ENCODE measurements at places on chromosomes 3 and 15.

- DNase-seq: no peak
These were observed 192.8 kb downstream of the CADM2 start for GRCh38 chr3:85151555-85151954.

- DNase-seq: no peak
These were observed 208.2 kb downstream of the RPLP1 start for GRCh38 chr15:69660658-69661405.

GRCh38 chr3:98521897-98522543 is 682 bp downstream of the CLDND1 start:
- peak; percentile 20 for DNase-seq

GRCh38 chr15:49178497-49178896 is 8.4 kb downstream of the GALK2 start:
- DNase-seq: no peak

- DNase-seq: peak; percentile 29
These were observed 759 bp upstream of the TTBK2 start for GRCh38 chr15:42921342-42921731.

- no peak for DNase-seq
These were observed 83.2 kb downstream of the DZIP3 start for GRCh38 chr3:108672701-108673100.

DNA sequence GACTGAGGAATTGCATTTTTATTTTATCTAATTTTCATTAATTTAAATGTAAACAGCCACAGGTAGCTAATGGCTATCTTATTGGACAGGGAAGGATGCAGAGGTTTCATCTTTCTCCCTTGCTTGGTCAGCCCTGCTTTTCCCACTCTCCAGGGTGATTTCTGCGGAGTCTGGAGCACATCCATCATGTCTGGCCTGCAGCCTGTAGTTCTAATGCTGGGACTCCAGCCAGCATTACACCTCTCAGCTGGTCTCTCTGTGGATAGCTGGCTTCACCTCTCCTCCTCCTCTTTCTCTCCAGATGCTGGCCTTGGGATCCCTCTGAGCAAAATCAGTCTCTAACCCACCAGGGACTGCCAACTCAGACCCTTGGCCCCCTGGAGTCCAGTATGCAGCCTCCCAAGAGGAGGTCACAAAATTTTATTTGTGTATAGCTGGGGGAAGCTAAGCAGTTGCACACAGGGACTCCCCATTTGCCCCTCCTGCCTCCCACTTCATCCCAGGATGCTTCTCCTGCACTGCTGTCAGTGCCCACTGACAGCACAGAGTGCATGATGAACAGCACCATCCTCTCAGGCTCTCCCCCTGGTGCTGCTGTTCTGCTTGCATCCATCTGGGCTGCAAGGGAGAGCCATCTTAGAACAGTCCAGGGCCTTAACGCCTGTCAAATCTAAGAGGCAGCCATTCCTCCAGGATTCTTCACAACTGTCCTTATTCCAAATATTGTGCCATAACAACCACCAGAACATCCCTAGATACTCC is 1.7 kb downstream of the BFSP2 start:
- DNase-seq: no peak

DNA sequence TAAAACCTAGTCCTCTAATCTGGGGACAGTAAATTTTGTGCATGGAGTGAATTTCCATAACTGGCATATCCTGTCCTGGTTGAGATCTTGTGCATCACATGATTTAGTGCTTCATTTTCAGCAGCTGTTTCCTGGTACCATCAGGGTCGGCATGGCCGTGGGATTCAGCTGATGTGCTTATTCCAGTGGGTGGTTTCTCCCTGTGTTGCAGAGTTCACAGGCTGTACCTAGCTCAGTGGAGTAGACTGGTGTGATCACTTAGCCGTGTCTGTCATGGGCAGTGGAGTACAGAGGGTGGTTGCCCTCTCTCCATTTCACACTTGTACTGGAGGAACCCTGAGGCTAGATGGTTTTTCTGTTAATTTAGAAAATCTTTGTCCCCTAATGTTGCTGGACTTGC is 228.5 kb downstream of the PTPRG start:
- DNase-seq: no peak

DNA sequence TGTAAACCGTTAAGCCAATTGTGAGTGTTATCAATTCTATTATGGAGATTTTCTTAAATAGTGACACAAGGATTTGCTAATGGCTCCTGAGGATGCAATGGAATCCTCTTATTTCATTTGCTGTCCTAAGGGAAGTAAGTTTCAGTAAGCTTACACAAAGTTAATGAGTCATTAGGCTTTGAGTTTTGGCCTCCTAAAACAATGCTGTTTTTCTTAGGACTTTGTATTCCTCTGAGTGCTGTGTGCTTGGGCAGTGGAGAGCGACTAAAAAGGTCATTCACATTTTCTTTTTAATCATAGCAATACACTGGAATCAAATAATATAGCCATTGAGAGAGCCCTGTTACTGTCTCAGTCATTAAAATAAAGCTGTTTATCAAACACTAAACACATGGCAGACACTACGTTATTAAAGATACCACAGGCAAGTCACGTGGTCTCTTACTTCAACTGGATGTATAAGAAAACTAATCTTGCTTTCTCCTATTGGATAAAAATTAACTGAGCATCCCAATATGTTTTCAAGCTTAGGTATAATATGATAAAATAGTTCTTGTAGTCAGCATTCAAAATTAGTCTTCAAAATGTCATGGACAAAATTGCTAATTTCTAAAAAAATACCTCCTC is 290.8 kb downstream of the NLGN1 start:
- DNase-seq: no peak

DNA sequence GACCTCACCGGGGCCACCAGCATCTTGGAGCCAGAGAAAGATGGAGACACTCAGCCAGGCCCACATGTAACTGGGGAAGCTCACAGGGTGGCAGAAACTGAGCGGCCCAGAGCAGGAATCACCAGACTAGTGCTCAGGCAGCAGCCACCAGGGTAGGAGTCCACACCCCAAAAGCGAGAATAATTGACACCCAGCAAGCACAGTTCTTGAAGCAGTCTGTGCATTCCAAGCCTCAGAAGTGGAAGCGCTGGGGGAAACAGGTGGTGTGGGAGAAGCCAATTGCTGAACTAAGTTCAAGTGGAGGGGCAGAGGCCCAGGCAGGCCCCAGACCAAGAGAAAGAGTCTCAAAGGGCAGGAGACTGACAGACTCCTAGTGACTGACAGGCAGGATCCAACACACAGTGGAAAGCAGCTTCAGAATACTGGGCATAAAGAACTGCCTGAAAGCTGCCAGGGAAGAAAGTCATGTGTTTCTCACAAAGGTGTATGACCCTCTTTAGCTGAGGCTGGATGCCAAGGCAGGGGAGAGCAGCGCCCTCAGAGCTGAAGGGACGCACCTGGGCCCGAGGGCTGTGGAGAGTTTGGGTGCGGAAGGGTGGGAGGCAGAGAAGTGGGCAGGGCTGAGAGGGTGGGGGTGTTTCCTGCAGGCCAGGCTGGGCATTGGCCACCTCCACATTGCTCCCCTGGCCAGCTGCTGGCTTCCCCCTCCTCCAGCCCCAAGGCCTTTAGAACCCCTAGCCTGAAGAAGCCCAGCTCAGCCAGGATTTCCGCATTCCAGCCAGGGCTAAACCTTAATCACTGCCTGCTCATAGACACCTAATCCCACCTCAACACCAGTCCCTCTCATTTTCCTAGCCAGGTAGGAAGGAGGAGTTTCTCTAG is 7.7 kb downstream of the NT5DC2 start:
- no peak for DNase-seq

- no peak for DNase-seq
These were observed 488.9 kb downstream of the GABRG3 start for GRCh38 chr15:27459836-27460235.

DNA sequence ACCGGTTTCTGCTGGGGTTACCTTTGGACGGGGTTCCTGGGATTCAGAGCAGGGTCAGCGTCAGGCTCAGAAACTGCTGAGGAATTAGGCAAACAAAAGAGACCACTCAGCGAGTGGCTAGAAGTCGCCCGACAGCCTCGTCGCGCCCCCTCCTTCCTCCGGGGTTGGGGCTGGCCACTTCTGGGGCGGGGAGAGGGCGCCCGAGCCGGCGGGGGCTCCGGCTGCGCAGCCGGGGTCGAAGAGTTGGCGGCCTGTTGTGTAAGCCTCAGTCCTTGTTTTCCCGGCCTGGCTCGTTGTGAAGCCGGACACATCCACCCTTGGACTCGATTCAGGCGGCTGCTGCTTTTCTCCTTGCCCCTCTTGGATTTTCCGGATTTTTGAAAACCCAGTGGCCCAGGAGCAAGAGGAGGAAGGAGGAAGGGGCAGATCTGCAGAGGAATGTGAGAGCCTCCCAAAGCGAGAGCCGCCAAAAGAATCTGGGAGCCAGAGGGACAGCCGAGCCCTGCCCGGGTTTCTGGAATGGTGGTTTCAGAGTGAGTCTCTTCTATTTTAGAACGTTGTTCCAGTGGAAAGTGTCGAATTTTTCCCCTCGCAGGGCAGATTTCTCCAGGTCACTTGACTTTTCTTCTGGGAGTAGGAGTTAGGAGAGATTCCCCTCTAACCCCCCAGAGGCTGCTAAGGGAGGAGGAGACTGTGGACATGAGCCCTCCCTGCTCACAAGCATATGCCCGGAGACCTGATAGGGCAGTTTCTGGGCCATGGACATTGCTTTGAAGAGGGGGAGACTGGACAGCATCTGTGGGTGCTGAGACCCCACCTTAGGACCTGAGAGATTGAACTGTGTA is 666 bp downstream of the SNX33 start:
- DNase-seq: no peak

GRCh38 chr3:192408007-192408646 is 319.2 kb downstream of the FGF12 start:
- DNase-seq: no peak

DNA sequence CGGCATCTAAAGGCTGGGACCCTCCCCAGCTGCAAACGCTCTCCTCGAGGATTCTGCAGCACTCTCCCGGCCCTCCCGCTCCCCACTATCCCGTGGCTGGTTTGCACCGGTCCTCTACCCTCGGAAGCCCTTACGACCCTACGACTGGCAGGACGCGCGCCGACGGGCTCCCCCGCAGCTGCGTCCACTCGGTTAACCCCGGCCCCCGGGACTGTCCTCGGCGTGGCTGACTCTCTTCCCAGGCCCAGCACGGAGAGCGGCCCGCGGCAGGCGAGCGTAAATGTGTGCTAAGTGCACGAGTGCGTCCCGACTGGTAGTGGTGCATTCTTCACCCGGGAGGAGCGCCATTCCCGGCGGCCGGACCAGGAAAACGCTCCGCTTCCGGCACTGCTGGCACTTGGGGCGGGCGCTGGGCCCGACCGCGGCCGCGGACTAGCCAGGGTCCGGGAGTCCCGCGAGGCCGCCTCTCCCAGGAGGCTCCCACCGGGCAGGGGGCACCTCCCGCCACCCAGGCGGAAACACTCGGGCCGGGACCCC is 508 bp downstream of the GORASP1 start:
- no peak for DNase-seq

DNA sequence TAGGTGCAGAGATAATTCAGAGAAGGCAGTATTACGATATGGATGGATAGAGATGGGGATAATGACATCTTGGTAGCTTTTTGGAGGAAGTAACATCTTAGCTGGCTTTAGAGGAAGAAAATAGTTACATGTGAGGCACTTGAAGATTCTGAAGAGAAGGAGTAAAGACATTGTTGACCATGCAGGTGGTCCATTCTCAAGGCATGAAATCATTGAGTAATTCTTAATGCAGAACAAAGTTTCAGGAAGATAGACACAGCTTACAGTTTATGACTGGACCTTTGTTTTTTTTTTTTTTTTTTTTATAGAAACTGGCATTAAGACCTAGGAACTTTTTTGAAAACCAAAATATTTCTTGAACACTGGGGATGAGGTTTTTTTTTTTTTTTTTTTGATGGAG is 28.2 kb downstream of the MBNL1 start:
- no peak for DNase-seq

GRCh38 chr3:141049681-141050080 is 1.5 kb upstream of the SPSB4 start:
- no peak for DNase-seq

DNA sequence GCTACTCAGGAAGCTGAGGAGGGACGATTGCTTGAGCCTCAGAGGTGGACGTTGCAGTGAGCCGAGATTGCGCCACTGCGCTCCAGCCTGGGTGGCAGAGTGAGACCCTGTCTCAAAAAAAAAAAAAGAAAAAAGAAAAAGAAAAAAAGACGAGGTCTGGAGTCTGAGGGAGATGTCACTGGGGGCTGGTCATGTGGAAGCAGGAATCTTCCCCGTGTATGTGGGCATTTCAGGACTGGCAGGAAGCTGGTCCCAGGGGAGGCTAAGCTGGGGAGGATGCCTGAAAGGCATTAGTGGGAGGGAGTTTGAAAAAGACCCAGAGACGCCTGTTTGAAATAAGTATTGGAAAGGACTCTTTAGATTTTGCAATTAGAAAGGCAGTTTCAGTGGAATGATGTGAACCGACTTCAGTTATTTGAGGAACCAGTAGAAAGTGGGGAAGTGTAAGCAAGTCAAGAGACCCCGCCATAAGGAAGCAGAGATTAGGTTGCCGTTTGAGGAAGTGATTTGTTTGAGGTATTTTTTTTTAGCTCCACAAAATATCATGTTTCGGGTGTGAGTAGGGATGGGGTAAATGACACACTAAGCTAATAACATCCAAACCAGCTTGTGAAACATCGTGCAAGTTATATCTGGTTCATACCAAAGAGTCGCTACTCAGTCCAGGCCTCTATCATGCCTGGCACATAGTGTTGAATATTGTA is 55.5 kb downstream of the ST6GAL1 start:
- DNase-seq: no peak

- DNase-seq: no peak
These were observed 14.3 kb downstream of the CA12 start for GRCh38 chr15:63367390-63367789.

DNA sequence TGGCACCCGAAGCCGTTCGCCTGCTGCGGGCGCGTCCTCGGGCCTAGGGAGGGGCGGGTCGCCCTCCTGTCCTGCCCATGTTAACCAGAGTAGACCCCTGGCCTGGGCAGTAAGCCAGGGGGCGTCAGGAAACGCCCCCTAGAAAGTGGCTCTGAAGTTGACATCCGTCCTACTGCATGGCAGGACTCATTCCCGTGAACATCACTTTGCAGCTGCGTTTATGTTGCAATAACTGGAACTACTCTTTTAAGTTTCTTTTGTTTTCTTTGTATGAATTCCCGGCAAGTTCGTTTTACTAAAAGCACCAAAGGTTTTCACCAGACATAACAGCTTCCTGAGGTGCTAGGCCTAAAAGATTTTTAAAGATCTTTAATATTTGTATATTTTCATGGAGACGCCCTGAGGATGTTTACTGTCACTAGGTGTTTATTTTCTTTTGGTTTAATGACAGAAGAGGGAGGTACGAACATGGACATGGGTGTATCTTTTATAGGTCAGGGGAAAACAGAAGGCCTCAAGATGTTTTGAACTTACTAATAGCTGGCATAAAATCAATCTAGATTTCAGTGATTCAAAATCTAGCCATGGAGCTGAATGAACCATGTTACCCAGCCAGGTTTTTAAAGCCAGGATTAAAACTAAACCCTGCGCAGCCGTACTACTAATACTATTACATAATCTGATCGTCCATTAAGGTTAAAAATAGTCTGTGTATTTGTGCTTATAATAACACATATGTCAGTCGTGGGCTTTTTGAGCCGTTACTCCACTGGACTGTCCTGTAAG is 1.0 kb downstream of the C15orf61 start:
- DNase-seq: no peak

DNA sequence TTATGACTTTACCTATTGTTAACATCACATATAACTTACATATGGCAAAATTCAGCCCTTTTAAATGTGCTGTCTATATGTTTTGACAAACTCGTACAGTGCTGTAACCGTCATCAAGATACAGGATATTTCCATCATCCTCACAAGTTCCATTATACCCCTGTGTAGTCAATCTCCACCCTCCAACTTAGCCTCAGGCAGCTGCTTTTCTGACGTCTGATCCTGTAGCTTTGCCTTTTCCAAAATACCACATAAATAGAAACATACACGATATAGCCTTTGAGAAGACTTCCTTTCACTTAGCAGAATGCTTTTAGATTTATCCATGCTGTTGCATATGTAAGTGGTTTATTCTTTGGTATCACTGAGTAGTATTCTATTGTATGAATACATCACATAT is 47.1 kb downstream of the SLC12A1 start:
- no peak for DNase-seq
